ENCODE measurements at places on chromosomes 6 and 20. TPM values are rescaled to one million over a fixed set of nuclear protein-coding genes. Genes with fewer than 3 reads are reported as not detected.

DNA sequence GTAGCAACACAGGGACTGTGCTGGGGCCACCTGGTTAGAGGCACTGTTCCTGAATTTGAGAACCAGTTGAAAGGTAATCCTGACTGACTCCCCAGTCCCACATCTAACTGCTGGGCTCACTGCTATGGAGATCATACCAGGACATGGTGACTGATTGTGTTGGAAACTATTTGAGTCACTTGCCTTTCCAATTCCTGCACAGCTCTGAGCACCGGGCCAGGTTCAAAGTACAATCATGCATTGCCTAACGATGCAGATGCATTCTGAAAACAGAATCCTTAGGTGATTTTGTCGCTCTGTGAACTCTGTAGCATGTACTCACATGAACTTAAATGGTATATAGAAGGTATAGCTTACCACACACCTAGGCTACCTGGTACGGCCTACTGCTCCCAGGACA, 215.3 kb downstream of the BMP7 start:
- no peak overlapping the region for H3K27ac ChIP-seq
- no peaks in the 10 kb centered on the region for H3K4me1 ChIP-seq
- DNase-seq, result no peak
- no peaks in the 10 kb centered on the region for H3K36me3 ChIP-seq
- no peak overlapping the region for H3K4me3 ChIP-seq

GRCh38 chr6:9515633-9516606, 899.0 kb downstream of the TFAP2A start:
- DNase-seq, result no peak
- H3K27ac ChIP-seq, result no peak overlapping the region
- H3K4me1 ChIP-seq, result no peaks in the 10 kb centered on the region
- H3K27me3 ChIP-seq, result no peaks in the 10 kb centered on the region
- H3K36me3 ChIP-seq, result no peaks in the 10 kb centered on the region
- no peak overlapping the region for H3K4me3 ChIP-seq

- no peak overlapping the region for H3K27ac ChIP-seq
- H3K4me1 ChIP-seq, result peaks cover 4% of the 10 kb centered on the region
- no peak for DNase-seq
- H3K36me3 ChIP-seq, result no peaks in the 10 kb centered on the region
- H3K4me3 ChIP-seq, result no peak overlapping the region
- peaks cover 70% of the 10 kb centered on the region for H3K27me3 ChIP-seq
These were observed 6.8 kb downstream of the FOXF2 start for GRCh38 chr6:1395941-1396908.

DNA sequence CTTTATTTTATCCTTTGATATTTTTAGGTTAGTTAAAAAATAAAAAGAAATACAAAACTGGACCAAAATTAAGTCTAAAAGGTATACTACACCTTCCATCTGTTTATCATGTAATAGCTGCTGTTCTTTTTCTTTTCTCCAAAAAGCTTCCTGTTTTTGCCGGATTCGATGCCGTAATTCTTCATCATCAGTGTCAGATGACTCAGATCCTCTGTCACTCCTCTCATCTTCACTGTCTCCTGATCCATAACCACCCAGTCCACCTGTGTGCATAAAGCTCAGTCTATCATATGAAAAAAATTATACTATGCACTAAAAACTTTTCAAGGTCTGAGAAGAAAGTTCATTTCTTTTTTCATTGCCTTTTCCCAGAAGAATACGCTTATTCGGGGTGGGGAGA, 8.5 kb upstream of the COQ3 start:
- H3K4me3 ChIP-seq, result no peak overlapping the region
- peaks cover 5% of the 10 kb centered on the region for H3K4me1 ChIP-seq
- H3K27me3 ChIP-seq, result no peaks in the 10 kb centered on the region
- no peak overlapping the region for H3K27ac ChIP-seq
- peaks cover 26% of the 10 kb centered on the region for H3K36me3 ChIP-seq
- DNase-seq, result no peak

DNA sequence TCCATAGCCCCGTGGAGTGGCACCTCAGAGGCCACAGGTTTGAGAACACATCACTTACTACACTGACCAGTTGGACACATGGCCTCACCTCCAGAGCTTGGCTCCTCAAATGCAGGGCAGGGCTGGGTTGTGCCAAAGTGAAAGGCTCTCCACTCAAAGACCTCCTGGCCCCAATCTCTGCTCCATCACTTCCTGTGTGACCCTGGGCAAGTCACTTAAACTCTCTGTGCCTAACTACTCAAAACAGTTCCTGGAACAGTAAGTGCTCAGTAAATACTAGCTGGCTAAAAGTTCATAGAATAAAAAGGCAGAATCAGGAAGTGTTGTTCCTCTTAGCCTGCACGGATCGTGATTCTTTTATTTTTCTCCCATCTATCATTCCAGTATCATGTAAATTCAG, 50.2 kb downstream of the AGPAT4 start:
- peaks cover 21% of the 10 kb centered on the region for H3K4me1 ChIP-seq
- no peak overlapping the region for H3K4me3 ChIP-seq
- H3K27me3 ChIP-seq, result no peaks in the 10 kb centered on the region
- H3K27ac ChIP-seq, result no peak overlapping the region
- H3K36me3 ChIP-seq, result peaks cover 5% of the 10 kb centered on the region
- no peak for DNase-seq

- H3K4me3 ChIP-seq, result no peak overlapping the region
- H3K27me3 ChIP-seq, result no peaks in the 10 kb centered on the region
- no peak for DNase-seq
- no peaks in the 10 kb centered on the region for H3K36me3 ChIP-seq
- no peak overlapping the region for H3K27ac ChIP-seq
These were observed 211.0 kb downstream of the NFATC2 start for GRCh38 chr20:51331481-51331880.

- no peak overlapping the region for H3K27ac ChIP-seq
- H3K36me3 ChIP-seq, result peaks cover 4% of the 10 kb centered on the region
- peaks cover 18% of the 10 kb centered on the region for H3K27me3 ChIP-seq
- peaks cover 26% of the 10 kb centered on the region for H3K4me1 ChIP-seq
- no peak overlapping the region for H3K4me3 ChIP-seq
These were observed 9.1 kb upstream of the SNX9 start for GRCh38 chr6:157813750-157814455.

- H3K36me3 ChIP-seq, result peaks cover 8% of the 10 kb centered on the region
- H3K4me3 ChIP-seq, result peak overlapping the region; percentile 51
- H3K4me1 ChIP-seq, result peaks cover 6% of the 10 kb centered on the region
- peak; percentile 39 for DNase-seq
- H3K27me3 ChIP-seq, result peaks cover 87% of the 10 kb centered on the region
- H3K27ac ChIP-seq, result peak overlapping the region; percentile 60
These were observed 489 bp downstream of the TBX18 start for GRCh38 chr6:84763886-84764331.

DNA sequence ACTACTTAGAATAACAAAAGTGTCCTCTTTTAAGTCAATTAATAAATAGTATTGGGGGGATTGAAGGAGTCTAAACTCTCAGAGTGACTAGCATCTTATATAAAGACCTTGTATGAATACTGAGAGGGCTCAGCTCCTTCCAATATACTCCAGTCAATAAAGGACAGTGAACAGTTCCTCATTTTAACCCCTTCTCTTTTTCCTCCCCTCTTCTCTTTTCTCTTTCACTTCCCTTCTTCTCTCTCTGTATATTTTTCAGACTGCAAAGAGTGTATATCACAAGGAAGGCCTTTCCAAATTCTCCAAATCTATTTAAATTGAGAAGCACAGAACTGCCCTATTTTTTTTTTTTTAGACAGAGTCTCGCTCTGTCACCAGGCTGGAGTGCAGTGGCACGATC, 99.5 kb downstream of the CD164 start:
- H3K27me3 ChIP-seq, result peaks cover 18% of the 10 kb centered on the region
- peaks cover 1% of the 10 kb centered on the region for H3K4me1 ChIP-seq
- no peak overlapping the region for H3K27ac ChIP-seq
- no peak overlapping the region for H3K4me3 ChIP-seq
- no peak for DNase-seq
- H3K36me3 ChIP-seq, result no peaks in the 10 kb centered on the region

DNA sequence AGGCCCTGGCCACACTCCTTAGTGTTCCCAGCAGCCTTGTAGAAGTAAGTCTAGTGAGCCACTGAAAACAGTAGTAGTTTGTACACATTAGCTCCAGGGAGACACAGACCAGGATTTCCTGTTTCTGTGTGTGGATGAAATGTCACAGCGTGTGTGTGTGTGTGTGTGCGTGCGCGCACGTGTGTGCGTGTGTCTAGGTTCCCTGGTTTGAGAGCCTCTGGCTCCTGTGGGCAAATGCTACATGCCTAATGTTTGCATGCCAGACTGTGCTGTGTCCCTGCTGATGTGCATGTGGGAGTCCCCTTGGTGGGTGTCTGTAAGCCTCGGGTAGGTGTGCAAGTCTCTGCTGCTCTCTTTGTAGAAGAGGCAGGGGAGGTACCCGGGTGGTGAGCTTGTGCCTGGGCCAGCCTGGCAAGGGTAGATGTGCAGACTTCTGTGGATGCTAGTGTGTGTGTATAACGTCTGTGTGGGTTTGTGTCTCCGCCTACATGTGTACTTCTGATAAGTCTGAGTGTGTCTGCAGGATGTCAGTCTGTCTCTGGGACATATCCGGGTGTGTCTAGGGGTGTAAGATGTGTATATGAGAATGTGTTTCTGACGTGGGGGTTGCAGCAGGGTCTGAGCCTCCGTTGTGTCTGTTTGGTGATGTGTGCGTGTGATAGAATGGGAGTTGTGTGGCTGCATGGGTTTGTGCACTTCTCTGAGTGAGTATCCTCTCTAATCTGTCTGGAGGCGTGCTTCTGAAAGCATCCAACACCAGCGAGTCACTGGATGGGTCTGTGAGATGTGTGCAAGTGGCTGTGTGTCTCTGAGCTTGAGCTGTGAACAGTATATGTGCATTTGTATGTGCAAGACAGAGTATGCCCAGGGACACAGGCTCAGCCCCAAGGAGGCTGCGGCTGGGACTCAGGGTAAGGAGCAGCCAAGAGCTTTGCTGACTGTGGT, 19.0 kb upstream of the TLDC2 start:
- peaks cover 15% of the 10 kb centered on the region for H3K4me1 ChIP-seq
- DNase-seq, result peak; percentile 69
- no peaks in the 10 kb centered on the region for H3K36me3 ChIP-seq
- H3K27me3 ChIP-seq, result peaks cover 7% of the 10 kb centered on the region

DNA sequence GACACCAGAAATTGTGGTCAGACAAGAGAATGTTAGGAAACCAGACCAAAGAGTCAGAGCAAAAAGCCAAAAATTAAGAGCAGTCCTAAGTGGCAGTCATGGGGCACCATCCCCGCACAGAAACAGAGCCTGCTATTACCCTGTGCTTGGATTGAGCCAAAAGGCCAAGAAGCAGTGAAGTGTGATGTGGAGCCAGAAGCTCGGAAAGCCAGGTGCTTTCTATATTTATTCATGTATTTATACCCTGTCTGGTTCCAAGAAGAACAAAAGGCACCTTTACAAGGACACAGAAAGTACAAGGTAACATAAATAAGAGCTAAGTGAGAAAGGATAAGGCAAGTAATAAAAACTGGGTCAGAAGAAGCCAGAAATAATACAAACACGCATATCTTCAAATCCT, 336.2 kb upstream of the CNR1 start:
- no peak for DNase-seq
- no peaks in the 10 kb centered on the region for H3K36me3 ChIP-seq
- no peak overlapping the region for H3K27ac ChIP-seq
- H3K27me3 ChIP-seq, result peaks cover 1% of the 10 kb centered on the region
- H3K4me1 ChIP-seq, result no peaks in the 10 kb centered on the region

- H3K27ac ChIP-seq, result no peak overlapping the region
- H3K4me1 ChIP-seq, result no peaks in the 10 kb centered on the region
- DNase-seq, result no peak
- H3K27me3 ChIP-seq, result no peaks in the 10 kb centered on the region
These were observed 397.9 kb downstream of the SAMD5 start for GRCh38 chr6:147906361-147906760.

DNA sequence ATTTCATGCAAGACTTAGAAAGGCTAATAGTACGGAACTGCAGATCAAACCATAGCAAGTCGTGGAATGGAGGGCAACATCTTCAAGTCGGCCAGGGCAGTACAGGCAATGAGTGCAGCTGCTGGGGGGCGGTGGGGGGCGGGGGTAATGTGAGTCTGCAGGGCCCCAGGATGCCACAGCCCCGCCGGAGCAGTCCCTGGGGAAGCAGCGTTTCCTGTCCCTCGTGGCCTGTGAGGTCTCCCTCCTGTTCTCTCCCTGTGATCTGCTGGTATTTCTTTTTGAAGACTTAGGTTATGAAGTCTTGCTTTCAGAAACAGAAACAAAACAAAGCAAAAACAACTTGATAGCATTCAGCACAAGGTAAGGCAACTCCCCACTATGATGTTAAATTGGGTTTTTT, 351.9 kb downstream of the FOXA2 start:
- no peaks in the 10 kb centered on the region for H3K36me3 ChIP-seq
- H3K27ac ChIP-seq, result no peak overlapping the region
- no peaks in the 10 kb centered on the region for H3K4me1 ChIP-seq

GRCh38 chr6:15950962-15951569, 177.8 kb upstream of the MYLIP start:
- no peaks in the 10 kb centered on the region for H3K27me3 ChIP-seq
- H3K4me3 ChIP-seq, result no peak overlapping the region
- DNase-seq, result no peak
- peaks cover under 1% of the 10 kb centered on the region for H3K4me1 ChIP-seq
- no peak overlapping the region for H3K27ac ChIP-seq
- no peaks in the 10 kb centered on the region for H3K36me3 ChIP-seq

- no peak for DNase-seq
- peaks cover 4% of the 10 kb centered on the region for H3K4me1 ChIP-seq
- H3K4me3 ChIP-seq, result no peak overlapping the region
- H3K27ac ChIP-seq, result no peak overlapping the region
These were observed 77.1 kb downstream of the CTNNBL1 start for GRCh38 chr20:37770908-37771307.

DNA sequence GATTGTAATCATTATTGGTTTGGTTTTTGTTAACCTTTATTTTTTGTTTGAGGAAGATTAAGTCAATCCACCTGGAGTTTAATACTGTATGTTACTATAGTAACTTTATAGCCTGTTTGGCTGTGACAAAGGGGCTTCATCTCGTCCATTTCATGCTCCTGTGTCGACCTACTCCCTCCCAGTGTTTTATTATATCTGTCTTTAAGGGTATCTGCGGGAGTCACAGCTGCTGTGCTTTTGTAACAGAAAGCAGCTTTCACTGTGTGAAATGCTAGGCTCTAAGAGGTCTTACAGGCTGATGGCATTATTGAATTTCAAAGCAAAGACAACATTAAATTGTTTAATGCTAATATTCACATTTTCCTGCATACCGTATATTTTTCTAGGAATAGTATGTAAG, 698.0 kb upstream of the POU3F2 start:
- H3K4me1 ChIP-seq, result no peaks in the 10 kb centered on the region
- no peaks in the 10 kb centered on the region for H3K36me3 ChIP-seq
- no peak for DNase-seq
- H3K4me3 ChIP-seq, result no peak overlapping the region

- H3K27ac ChIP-seq, result no peak overlapping the region
- H3K36me3 ChIP-seq, result peaks cover 17% of the 10 kb centered on the region
- H3K27me3 ChIP-seq, result no peaks in the 10 kb centered on the region
- no peaks in the 10 kb centered on the region for H3K4me1 ChIP-seq
- no peak for DNase-seq
These were observed 77.1 kb downstream of the TULP4 start for GRCh38 chr6:158389193-158389919.

VAPB gene
- total RNA-seq, result 32.8 TPM

POM121L2 gene
- not detected for total RNA-seq

CRYBG1 gene
- 37.3 TPM for total RNA-seq

OR12D3 gene
- total RNA-seq, result not detected

TRIM40 gene
- not detected for total RNA-seq

SYCP2 gene
- total RNA-seq, result 15.0 TPM

LTB gene
- total RNA-seq, result 426 TPM

MTFR2 gene
- 15.0 TPM for total RNA-seq
